ENCODE measurements at places on chromosomes 7 and 10.

- no peak for DNase-seq
Observed at GRCh38 chr10:35934642-35934995, 292.5 kb upstream of the FZD8 start.

GRCh38 chr10:110456046-110456445 lies 41.7 kb upstream of the DUSP5 start:
- no peak for DNase-seq

GRCh38 chr7:110417611-110418010 lies 673.3 kb upstream of the LRRN3 start:
- no peak for DNase-seq

DNA sequence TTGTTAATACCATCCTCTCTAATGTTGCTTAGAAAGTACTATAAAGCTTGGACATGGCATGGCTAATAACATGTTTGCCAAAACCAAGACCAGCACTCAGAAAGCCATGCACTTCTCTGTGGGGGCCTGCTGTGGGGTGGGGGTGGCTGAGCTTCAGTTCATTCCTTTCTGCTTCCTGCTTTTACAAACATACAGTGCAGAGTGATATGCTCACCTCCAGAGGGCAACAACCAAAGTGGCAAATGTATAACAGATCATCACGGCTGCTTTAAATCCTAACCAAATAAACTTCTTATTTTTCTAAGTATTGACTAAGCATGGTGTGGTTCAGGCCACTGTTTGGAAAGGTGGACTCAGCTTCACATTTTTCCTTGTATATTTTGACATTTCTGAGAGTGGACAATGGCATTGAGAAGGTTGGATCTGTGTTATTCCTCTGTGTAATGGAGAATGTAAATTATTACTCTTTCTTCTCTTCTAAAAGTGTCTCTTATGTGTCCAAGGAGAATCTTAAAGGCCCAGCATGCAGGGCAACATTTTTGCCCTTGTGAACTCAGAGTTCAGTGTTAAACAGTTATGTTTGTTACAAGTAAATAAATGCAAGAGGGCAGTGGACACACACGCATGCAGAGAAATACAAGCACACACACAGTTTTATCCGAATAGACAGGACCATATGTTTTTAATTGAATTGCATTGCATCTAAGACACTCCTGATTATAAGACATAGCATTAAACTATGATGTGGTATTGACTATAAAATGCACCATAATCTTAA lies 186.1 kb downstream of the HERPUD2 start:
- DNase-seq = no peak

DNA sequence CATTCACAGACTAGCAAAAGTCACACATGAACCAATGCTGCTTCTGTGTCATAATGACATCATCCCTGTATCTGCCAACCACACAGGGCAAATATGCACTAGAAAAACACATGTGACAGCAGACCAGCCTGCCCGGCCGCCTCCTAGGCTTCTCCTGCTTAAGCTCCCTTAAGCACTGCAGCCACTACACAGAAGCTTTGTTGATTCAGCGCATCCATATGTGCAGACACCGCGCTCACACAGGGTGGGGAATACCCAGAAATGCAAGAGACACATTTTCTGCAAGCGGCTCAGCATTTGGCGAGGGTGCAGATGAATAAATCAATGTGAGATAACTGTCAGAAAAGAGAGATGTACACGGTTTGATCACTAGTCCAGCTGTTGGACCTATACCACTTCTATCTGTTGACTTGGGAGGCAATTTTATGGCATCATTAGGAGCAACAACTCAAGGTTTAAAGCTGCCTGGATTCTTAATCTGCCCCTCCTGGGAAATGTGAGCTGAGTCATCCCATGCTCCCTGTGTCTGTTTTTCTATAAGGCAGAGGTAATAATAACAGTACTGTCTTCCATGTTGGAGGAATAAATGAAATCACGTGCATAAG lies 33.4 kb downstream of the CPXM2 start:
- DNase-seq = no peak

DNA sequence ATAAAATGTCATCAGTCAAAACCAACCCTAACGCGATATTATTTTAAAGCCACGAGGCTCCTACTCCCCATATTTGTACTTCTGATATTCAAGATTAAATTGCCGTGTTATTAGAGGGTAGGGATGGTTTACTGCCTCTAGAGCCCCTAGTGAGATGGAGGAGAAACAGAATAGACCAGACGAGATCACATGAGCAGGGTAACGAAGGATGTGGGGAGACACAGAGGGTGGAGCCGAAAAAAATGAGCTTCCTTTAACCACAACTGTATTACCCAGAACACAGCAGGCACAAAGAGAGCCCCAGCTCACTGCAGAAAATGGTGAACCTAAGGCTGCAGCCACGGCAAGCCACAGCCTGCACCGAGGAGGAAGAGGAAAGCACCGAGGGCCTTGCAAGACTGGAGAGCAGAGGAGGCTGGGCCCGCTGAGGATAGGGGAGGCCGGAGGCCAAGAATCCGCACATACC lies 14.3 kb downstream of the ZC3HAV1 start:
- DNase-seq = peak; percentile 55

- no peak for DNase-seq
Observed at GRCh38 chr10:52875336-52875735, 102.8 kb upstream of the MBL2 start.

DNA sequence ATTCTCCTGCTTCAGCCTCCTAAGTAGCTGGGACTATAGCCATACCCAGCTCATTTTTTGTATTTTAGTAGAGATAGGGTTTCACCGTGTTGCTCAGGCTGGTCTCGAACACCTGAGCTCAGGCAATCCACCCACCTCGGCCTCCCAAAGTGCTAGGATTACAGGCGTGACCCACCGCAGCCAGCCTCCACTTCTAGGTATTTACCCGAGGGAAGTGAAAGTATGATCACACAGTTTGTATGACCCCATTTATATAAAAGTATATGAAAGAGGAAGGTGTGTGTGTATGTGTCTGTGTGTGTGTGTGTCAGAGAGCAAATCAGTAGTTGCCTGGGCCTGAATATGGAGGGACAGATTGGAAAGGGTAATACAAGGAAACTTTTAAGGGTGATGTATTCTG lies 2.0 kb upstream of the PURB start:
- no peak for DNase-seq

DNA sequence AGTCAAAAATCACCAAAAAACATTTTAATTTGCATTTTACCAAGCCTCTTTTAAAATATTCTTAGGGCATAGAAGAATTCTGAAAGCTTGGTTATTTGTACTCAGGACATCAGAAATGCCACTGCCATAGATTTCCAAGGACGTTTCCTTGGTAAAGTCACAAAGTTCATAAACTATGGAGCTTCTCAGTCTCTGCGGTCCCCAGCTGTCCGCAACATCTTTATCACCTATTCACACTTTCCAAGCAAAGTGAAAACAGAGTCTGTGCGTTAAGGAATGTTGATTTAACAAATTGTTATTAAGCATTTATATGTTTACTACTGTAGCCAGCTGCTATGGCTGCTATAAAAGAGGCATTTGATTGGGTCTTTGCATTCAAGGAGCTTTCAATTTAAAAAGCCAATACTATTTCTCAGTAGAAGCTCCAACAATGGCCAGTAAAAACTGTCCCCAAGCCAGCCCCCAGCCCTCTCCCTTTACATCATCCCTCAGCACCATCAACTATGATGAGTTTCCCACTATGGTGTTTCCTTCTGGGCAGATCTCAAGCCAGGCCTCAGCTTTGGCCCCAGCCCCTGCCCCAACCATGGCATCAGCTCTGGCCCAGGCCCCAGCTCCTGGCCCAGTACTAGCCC lies 36.8 kb downstream of the CADPS2 start:
- DNase-seq = no peak

- no peak for DNase-seq
Observed at GRCh38 chr10:71476228-71477011, 79.7 kb downstream of the CDH23 start.

DNA sequence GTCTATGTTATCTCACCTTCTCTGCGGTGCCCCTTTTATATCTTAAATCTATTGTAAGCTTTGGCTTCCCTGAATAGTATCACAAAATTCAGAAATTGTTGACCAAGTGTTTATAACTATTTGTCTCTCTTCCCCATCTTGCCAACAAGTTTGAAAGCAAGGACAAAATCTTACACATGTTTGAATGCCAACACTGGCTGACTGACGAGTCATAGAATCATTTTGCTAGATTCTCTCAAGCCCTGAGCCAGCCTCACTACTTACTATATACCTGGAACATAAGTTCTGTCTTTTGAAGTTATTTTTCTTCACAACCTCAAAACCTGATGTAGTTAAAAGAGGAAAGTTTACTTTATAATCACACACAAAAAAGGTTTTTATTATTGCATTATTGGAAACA lies 700.7 kb downstream of the PHTF2 start:
- no peak for DNase-seq

GRCh38 chr7:88253640-88254039 lies 33.8 kb upstream of the SRI start:
- no peak for DNase-seq

DNA sequence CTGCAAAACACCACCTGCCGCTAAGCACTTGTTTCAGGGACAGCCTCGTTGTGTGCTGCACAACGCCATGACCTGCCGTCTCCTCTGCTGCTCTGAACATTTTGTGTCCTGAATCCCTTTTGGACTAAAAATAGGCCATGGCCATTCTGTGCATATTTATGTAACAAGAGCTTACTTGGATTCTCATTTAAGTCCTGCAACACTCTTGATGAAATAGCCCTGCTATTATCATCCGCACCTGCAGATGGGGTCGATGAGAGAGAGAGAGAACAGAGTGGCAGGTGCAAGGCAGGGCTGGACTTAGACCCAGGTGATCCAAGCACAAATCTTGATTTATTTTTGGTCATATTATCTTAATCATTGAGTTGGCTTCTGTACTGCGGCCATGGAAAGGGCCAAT lies 121.2 kb upstream of the PRKCQ start:
- no peak for DNase-seq

DNA sequence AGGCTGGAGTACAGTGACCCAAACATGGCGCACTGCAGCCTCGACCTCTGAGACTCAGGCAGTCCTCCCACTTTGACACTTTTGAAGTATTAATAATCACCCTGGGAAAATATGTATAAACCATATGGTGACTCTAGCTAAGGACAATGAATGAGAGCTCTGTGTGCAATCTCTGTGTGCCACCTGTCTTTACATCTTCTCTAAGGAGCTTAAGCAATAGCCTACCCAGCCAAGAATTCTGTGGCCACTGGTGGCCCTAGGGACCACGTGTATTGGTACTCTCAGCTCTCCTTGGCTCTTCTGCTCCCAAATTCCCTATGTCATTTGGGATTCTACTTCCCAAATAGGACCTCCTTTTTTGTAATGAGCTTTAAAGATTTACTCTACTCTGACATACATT lies 23.7 kb downstream of the FGF8 start:
- DNase-seq = no peak

DNA sequence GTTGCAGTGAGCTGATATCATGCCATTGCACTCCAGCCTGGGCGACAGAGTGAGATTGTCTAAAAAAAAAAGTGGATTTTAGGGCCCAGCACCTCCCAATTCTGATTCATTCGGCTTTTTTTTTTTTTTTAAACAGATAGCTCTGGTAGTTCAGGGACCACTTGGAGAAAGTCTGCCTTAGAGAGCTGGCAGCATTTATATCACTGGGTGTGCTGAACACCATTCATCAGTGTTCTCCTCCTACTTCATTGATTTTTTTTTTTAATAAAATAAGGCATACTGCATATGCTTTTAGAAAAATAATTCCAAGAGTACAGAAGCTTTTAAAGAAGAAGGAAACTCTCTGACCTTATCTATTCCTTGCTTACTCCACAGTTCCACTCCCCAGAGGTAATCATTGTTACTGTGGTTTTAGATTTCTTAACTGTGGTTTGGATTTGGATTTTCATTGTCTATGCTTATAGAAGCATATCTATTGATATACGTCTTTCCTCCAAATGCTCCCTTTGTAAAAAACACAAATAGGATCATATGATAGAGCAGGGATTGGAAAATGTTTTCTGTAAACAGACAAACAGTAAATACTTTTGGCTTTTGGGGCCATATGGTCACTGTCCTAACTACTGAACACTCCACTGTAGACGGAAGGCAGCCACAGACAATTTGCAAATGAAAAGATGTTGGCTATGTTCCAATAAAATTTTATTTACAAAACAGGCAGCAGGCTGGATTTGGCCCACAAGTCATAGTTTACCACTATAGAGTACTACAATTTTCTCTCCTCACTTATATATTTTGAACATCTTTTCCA lies 21.1 kb upstream of the SAR1A start:
- no peak for DNase-seq

- no peak for DNase-seq
Observed at GRCh38 chr7:68014031-68014736, 1017.6 kb downstream of the TYW1 start.

- no peak for DNase-seq
Observed at GRCh38 chr7:368651-369475, 78.9 kb downstream of the FOXL3 start.

DNA sequence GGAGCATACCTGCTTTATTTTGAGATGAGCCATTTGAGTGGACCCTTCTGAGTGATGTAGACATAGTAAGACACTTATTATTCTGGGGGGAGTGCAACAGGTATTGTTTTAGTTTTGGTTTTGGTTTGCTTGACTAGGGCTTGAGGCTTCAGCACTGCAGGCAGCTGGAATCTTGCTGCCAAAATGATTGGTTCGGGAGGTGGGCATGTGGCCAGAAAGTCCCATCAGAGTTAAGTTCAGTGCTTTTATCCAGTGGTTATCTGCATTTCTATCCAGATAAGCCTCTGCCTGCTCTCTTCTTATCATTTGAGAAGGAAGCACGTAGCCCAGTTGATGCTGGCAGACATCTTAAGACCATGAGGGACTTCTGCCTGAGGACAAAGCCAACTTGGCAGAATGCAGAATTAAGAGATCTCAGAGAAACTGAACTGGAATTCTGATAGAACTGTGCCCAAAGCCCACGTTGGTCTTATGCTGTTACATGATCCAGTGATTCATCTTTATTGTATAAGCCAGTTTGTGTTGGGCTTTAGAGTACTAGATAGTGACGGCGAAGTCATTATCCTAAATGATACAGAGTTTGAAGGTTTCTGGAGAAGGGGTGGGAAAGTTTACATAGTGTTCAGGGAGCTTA lies 9.6 kb upstream of the JAZF1 start:
- DNase-seq = no peak

DNA sequence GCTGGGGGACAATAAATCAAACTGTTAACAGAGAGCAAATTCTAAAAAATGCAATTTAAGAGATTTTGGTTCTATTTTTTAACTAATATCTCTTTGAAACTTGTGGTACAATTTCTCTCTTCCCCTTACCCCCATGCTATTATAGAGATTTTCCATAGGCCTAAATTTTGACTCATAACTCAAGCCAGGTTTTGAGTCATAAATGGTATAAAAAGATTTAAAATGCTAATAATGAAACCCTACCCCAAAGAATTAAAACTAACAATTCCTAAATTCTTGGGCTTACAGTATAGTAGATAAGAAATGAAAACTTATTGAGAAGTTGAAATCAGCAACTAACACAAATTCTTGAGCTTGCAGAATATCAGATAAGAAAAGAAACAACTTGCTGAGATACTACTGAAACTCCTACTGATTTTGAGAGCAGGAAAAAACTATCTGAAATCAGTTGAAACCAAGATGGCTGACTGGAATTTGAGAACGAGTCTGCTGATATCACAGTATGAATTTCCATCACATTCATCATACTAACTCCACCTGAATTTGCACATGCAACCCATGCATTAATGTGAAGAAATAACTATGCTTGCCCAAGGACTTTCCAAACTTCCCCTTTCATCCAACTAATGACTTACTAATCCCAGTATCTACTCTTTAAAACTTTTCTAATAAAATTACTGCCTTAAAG lies 36.3 kb downstream of the POT1 start:
- DNase-seq = no peak

All from activated T-cell treated with anti-CD3 and anti-CD28 coated beads for 48 hours (primary cell).